PC-3 (cell line): ENCODE measurements at places on chromosomes 7 and 10. TPM values are rescaled to one million over a fixed set of nuclear protein-coding genes. Genes with fewer than 3 reads are reported as not detected.
A peak's percentile ranks its signal among the peaks of the same experiment; 100 is the strongest.

GRCh38 chr10:124065382-124066125 lies 27.8 kb downstream of the CHST15 start:
- DNase-seq = peak; percentile 13

GRCh38 chr7:124779620-124780019 lies 14.0 kb upstream of the GPR37 start:
- DNase-seq = no peak

DNA sequence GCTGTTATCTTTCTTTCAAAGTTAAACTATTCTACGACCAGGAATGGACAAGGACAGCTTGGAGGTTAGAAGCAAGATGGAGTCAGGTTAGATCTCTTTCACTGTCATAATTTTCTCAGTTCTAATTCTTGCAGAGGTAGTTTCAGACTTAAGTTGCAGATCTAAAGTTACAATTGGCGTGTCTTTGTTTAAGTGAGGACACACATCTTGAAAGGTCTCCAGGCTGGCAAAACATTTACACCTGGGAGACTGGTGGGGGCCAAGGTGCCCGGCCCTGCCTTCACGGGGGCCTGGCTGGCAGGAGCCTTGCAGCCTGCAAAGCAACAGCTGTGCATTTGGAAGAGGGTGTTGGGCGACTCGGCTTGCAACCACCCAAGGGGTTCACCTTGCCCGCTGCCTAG lies 1.7 kb upstream of the DYNC2I1 start:
- DNase-seq = no peak

- DNase-seq = peak; percentile 44
Measured at GRCh38 chr10:15585303-15585715, 134.4 kb downstream of the ITGA8 start.

DNA sequence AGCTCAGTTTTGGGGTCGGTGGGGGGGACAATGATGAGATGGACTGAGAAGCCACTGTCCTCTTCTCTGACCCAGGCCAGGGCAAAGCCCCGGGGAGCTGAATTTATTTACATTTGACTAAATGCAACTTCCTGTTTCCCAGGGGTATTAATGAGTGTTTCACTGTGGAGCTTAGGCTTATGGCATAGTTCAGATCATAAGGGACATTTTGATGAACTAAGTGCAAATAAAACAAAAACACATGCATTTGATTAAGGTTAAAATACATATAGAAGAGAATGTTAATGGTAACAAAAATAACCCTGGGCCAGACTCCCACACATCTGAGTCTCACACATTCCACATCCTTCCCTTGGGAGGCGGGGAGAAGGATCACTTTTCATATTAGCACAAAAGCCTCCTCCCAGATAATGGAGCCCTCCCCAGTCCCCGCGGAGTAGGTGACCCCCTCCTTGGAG lies 320.6 kb downstream of the FRMD4A start:
- DNase-seq = no peak

DNA sequence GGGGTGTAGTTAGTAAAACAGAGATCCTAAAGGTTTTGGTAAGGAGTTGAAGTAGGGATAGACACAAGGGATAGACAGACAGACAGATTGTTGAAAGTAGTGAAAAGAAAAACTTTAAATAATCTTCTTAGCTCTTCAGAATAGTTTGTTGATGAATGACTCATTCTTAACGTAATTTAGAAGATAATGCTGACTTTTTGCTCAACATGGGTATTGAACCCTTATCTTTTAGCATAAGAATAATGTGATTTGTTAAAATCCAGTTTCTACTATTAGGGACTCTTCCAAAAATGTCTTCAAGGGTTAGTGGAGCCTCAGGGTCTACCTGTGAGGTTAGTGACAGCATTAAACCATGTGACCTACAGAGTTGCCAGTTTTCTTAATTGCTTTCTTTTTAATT lies 411.2 kb downstream of the ETV1 start:
- DNase-seq = no peak

GRCh38 chr10:62038609-62039190 lies 137.2 kb downstream of the ARID5B start:
- peak; percentile 100 for DNase-seq

DNA sequence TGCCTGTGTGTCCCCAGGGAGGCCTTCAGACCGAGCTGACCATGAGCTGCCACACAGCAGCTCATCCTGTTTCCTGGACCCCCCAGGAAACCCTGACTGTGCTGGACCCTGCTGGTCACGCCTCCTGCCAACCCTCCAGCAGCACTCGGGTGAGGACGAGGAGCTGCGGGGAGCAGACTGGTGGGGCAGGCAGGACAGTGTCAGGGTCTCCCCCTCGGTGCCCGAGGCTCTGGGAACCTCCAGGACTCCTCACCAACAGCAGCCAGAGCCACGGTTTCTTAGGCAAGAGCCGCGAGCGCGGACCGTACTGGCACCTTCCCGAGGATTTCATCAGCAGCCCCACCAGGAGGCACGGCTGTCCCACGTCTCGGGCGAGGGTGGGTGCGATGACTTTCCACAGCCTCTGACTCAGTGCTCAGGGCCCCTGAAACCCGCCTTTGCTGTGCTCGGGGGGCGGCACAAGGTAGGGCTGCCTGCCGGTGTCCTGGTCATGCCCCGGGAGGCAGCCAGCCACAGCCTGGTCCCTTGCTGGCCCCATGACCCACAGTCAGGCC lies 186.9 kb downstream of the ELFN1 start:
- no peak for DNase-seq

DNA sequence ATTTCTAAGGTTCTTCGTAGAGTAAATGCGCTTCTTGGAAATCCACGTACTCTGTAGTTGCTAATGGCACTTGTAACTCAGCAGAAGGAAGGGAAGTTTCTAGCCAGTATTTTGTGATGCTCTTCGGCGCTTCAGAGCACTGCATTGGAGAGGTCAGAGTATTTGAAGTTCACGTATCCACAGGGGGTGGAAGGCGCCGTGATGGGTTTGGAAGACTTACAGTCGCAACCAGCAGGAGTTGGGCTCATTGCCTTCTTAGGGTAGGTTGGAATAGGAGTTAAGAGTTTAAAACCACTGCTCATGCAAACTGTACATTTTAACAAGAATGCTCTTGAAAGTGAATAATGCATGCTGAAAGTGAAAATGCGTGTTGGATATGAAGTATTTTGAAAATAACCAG lies 49.1 kb downstream of the SHH start:
- DNase-seq = no peak

- DNase-seq = no peak
Measured at GRCh38 chr10:89669985-89670384, 24.9 kb upstream of the PANK1 start.

DNA sequence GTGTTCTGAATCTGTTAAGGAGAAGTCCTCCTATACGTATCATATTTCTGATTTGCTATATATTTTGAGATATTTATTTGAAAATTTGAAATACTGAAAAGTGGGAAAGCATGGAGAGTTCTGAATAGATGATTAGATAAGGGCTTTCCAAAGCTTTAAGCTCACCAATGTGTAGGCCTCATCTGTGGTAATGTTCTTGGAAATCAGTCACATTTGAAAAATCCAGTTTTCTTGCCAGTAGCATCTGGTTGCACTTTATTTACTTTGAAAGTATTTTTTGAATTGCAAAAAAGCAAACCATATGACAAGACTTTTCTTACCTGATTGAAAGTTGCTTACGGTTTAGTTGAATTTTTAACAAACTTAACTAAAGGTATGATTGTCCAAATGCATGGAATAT lies 21.7 kb downstream of the ADD3 start:
- no peak for DNase-seq

GRCh38 chr10:87000491-87000890 lies 19.6 kb upstream of the FAM25A start:
- DNase-seq = peak; percentile 19

DNA sequence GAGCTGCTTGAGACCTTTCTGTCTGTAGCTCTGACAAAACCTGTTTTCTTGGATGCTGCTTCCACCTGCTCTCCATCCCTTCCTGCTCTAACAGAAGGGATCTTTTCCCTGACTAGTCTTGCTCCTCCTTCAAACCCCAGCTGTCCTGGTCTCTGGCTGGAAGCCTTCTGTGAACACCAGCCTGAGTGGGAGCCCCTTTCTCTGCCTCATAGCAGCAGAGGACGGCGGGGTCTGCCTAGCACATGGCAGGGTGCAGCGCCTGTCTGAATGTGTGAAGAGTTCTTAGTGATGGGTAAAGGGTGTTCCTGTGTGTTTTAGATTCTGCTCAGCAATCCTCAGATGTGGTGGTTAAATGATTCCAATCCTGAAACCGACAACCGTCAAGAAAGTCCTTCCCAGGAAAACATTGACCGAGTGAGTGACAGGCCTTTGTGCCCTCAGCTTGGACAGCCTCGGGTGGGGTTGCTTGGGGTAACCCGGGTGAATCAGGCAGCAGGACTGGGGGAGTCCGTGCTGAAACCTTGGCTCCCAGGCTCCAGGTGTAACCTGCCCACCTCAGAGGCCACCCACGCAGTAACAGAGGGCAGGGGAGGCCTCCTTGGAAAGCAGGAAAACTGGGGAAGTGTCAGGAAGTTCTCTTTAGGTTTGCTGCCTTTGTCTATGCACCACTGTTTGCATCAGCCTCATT lies 34.1 kb downstream of the NUB1 start:
- DNase-seq = no peak

DNA sequence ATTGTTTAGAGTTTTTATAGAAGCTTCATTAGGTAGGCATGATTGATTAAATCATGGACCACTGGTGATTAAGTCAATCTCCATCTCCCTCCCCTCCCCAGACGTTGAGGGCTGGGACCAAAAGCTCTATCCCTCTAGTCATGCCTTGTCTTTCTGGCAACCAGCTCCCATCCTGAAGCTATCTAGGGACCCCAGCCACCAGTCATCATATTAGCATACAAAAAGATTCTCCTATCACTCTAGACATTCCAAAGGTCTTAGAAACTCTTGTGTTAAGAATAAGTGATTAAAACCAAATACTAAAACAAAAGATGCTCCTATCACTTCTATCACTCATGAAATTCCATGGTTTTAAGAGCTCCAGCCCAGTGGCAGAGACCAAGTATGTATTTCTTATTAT lies 178.2 kb downstream of the RAPGEF5 start:
- no peak for DNase-seq

DNA sequence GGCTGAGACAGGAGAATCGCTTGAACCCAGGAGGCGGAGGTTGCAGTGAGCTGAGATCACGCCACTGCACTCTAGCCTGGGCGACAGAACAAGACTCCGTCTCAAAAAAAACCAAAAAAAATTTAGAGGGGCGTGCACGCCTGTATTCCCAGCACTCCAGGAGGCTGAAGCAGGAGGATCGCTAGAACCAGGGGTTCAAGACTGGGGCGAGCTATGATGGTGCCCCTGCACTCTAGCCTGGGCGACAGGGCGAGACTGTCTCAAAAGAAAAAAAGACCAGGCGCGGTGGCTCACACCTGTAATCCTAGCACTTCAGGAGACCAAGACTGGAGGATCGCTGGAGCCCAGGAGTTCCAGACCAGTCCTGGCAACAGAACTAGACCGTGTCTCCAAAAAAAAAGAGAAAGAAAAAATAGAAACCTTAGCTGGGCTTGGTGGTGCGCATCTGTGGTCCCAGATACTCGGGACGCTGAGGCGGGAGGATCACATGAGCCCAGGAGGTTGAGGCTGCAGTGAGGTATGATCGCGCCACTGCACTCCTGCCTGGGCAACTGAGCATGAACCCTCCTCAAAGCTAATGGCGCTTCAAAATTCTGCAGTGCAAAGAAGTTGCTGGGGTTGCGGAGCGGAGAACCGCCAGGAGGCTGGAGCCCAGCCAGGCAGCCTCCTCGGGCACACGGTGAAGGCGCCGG lies 382 bp upstream of the MBLAC1 start:
- no peak for DNase-seq

DNA sequence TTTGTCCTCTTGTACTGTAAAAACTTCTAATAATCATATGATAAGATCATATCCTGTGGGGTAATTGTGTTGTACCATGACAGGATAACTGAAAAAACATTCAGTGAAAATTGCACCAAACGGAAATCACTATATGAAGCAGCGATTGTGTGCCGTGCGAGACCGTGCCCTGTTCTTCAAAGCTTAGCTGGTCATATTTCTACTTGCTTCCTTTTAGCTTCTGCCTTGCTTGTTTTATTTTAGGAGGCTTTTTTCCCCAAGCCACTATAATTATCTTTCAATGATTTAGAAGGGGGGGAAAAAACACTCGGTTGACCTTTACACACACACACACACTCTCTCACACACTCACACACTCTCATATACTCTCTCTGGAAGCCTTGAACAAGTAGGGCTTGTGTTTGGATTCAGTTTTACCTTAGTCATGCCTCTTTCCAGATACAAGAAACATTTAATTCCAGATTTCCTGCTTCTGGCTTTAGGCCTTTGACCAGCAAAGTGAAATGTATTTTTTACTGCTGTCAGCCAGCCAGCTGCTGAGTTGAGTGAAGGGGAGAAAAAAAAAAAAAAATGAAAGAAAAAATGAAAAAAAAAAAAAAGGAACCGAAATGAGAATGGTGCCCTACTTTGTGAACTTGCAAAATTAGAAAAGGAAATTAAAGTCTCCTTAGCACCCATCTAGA lies 181.4 kb downstream of the ARID5B start:
- DNase-seq = peak; percentile 69

DNA sequence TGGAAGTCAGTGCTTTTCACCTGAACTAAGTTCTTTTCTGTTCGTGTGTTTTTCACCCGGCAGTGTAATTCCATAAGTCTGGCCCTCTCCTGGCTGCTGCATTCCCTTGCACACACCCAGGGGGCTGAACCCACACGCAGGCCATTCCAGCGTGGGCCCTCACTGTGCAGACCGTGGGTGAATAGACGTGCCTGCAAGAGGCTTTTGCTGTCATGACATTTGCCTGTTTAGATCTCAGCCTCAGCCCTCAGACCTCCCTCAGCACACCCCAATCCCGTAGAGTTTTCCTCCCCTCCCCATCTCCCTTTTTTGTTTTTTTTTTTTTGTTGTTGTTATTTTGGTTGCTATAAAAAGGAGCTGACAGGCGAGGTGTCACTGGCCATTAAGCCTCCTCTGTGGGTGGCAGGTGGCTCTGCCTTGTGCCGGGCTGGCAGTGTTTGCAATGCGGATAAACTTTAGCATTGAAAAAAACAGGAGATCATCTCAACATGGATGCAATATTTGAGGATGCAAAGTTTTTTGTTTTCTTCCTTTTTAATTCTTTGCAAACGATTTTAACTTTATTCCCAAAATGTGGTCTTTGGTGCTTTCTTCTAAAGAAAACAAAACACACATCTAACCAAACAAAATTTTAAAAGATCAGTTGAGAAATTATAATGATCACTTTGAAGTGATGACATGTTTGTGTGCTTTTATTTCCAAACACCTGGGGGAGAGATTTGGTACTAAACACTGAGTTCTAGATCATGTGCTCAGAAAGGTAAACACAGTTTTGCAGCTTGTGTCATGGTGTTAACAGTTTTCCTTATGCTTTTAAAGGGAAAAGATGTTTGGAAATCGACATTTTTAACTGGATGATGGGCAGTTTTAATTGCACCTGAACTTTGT lies 58.8 kb downstream of the WDR37 start:
- no peak for DNase-seq

DKK1 gene
- 1,187 and 1,592 TPM in 2 replicates for total RNA-seq

VAX1 gene
- 0.12 and 0.98 TPM in 2 replicates for total RNA-seq

CUBN gene
- total RNA-seq = 0.80 TPM in 1 of 2 replicates, not detected in the other

GRM3 gene
- not detected in 2 replicates for total RNA-seq

AKR1D1 gene
- not detected in 2 replicates for total RNA-seq

OR2A12 gene
- not detected in 2 replicates for total RNA-seq

TDRD1 gene
- not detected in 2 replicates for total RNA-seq

TUBB8 gene
- total RNA-seq = not detected in 2 replicates

LEP gene
- total RNA-seq = not detected in 2 replicates

SGPL1 gene
- total RNA-seq = 77.6 and 101 TPM in 2 replicates

HOXA4 gene
- total RNA-seq = 2.3 and 5.1 TPM in 2 replicates
